Kidney epithelial cell (primary cell): ENCODE measurements at places on chromosomes 13 and 19. TPM values are rescaled to one million over a fixed set of nuclear protein-coding genes. Genes with fewer than 3 reads are reported as not detected.
A peak's percentile ranks its signal among the peaks of the same experiment; 100 is the strongest.

The NCAN gene
- total RNA-seq = 0.17 TPM in 1 of 2 replicates, not detected in the other

The BICRA gene
- 11.2 and 13.8 TPM in 2 replicates for total RNA-seq

The DNAAF3 gene
- total RNA-seq = 0.21 and 1.3 TPM in 2 replicates

The IGFL1 gene
- not detected in 2 replicates for total RNA-seq

DNA sequence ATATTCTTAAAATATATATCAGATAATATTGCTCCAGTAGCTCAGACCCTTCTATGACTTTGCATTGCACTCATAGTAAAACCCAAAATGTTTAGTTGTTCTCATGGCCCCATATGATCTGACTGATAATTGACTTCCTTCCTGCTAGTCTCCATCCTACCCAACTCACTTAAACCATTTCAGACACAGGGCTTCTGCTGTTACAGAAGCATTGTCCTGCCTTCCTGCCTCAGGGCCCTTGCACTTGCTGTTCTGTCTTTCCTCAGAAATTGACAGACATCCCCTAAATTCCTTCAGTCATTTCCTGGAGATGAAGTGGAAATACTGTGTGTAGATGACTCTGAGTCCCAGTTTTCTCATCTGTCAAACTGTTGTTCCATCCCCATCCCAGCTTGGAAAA lies 19.7 kb downstream of the FBXL12 start:
- DNase-seq = no peak

GRCh38 chr13:107907065-107907805 lies 308.1 kb downstream of the LIG4 start:
- peak; percentile 12 for DNase-seq

DNA sequence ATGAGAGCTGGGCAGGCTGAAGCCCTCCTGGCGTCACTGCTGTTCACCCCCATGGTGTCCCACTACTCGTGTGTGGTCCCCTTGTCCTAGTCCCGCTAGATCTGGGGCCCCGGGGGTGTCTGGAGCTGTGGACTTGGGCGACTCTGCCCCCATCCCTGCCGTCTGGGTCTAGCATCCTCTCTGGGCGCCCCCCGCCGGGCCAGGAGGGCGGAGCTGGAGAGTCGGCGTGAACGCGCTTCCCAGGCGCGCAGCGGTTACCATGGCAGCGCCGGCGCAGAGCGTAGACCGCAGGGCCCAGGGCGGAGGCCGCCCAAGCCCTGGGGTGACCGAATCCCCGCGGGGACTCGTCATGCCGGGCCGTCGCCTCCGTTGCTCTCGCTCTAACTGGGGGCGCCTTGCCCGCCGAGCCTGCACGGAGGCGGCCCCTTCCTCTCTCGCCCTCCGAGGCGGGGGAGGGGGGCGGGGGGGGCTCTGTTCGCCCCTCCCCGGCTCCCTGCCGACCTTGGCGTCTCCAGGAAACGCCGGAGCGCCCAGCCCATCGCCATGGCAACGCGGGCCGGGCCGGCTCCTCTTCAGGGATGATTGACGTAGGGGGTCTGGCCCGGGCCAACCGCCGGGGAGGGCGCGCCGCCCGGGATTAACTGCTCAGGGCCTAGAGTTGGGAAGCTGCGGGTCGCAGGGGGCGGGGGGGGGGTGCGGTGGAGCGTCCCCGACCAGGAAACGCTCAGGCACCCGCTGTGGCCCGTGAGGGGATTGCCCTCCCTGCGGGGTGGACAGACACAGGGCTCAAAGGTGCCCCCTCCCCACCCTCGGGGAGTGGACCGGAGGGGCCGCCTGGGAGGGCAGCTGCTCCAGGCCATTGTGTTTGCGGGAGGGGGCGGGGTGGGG lies 8.9 kb downstream of the ISYNA1 start:
- no peak for DNase-seq

GRCh38 chr19:42683917-42684513 lies 56.3 kb downstream of the PSG3 start:
- no peak for DNase-seq
